ENCODE measurements at places on chromosomes 13 and 19. TPM values are rescaled to one million over a fixed set of nuclear protein-coding genes. Genes with fewer than 3 reads are reported as not detected.

KIR2DL4 gene
- polyA plus RNA-seq: not detected

TUBB4A gene
- polyA plus RNA-seq: 2.3 TPM

ZNF177 gene
- polyA plus RNA-seq: 15.6 TPM

KISS1R gene
- not detected for polyA plus RNA-seq

SIAH3 gene
- 0.15 TPM for polyA plus RNA-seq

MLLT1 gene
- 63.7 TPM for polyA plus RNA-seq

PRSS57 gene
- polyA plus RNA-seq: 0.41 TPM

DIRAS1 gene
- 1.3 TPM for polyA plus RNA-seq

CACNG7 gene
- not detected for polyA plus RNA-seq

THSD1 gene
- polyA plus RNA-seq: 50.0 TPM

- no peak for DNase-seq
Measured at GRCh38 chr19:18119717-18120105, 22.1 kb downstream of the MAST3 start.

GRCh38 chr13:33554919-33555791 lies 262.8 kb upstream of the RFC3 start:
- no peak for DNase-seq

- no peak for DNase-seq
Measured at GRCh38 chr13:31172535-31172934, 10.8 kb upstream of the HSPH1 start.

- DNase-seq: no peak
Measured at GRCh38 chr19:38317104-38317612, 1.4 kb upstream of the YIF1B start.

- no peak for DNase-seq
Measured at GRCh38 chr19:977058-977464, 7.1 kb upstream of the WDR18 start.

GRCh38 chr13:110400786-110401533 lies 93.9 kb downstream of the COL4A2 start:
- DNase-seq: peak; percentile 48

DNA sequence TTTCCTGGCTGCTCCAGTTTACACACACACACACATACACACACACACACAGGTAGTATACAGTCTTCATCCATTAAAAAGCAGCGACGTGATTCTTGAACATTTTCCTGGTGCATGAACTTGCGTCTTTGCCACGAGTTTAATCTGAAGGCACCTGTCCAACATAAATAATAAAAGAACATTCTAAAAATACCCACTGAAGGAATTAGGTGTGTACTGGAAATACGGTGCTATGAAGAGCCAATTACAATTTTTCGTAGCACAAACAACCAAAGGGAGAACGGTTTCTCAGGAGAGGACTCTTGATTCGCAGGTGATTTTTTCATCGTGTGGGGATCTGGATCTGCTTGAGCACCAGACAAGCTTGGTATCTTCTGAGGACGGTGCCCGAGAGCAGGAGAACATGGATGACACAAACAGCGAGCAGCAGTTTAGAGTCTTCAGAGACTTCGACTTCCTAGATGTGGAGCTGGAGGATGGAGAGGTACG lies 61.2 kb downstream of the ZAR1L start:
- no peak for DNase-seq

GRCh38 chr19:1076951-1077350 lies 10.0 kb downstream of the ARHGAP45 start:
- no peak for DNase-seq

GRCh38 chr13:23701636-23702035 lies 131.4 kb downstream of the TNFRSF19 start:
- no peak for DNase-seq

DNA sequence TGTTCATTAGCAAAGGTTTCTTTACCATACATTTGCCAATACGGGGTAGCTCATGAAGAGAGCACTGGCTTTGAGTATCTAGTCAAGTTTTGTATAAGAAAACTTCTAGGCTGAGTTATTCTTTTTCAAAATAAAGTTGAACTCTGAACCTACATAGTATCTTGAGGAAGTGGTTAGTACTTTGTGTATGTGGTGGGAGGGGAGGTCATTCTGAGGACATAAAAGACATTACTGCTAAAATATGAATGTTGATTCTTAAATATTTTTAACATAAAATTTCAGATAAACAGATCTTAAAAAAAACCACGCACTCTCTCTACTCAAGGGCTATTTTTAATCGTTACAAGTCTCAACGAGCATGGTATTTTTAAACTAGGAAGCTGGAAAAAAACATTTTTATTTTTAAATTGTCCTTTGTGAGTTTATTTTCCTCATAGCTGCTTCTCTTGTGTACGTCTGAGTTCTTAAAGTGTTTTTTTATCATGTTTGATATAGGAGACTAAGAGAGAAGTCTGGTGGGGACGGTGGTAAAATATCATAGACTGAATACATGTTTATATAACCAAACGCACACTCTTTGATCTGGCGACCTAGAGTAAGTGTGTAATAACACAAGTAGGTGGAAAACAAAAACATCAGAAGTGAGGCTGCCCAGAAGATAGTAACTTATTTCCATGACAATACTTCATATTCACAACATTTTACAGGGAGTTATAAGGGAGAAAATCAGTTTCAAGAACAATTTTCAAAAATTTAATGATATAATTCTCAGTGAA lies 118.0 kb upstream of the POSTN start:
- no peak for DNase-seq

DNA sequence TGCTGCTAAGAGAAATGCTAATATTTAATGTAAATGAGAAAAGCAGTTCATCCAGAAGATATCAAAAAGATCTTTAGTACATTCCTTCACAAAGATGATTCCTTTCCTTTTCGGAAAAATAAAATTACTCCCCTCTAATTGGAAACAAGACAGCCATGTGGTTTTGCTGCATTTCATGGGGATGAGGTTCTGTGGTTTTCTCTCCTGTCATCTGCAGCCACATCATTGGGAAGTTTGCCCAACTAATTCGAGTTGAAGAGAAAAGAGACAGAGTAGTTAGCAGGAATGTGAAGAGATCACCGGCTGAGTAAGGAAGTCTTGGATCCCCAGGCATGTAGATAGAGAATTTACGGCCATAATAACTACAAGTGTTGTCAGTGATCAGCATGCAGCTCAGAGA lies 122.1 kb downstream of the CYSLTR2 start:
- DNase-seq: no peak

- no peak for DNase-seq
Measured at GRCh38 chr19:48196321-48196763, 25.9 kb downstream of the ZSWIM9 start.

- no peak for DNase-seq
Measured at GRCh38 chr13:20193162-20193906, 596 bp upstream of the GJB2 start.

DNA sequence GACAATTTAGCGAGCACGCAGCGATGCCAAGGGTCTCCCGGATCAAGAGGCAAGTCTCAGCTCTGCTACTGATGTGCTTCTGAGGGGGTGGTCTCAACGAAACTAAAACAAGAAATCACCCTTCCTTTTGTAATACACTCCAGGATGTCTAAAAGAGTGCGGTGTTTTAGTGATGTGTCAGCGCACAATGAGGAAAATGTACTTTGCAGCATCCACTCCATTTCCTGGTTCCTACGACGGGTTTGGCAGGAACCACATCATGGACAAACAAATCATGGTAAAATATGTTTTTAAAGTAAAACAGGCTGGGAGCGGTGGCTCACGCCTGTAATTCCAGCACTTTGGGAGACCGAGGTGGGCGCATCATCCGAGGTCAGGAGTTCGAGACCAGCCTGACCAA lies 154.0 kb upstream of the TSC22D1 start:
- no peak for DNase-seq

DNA sequence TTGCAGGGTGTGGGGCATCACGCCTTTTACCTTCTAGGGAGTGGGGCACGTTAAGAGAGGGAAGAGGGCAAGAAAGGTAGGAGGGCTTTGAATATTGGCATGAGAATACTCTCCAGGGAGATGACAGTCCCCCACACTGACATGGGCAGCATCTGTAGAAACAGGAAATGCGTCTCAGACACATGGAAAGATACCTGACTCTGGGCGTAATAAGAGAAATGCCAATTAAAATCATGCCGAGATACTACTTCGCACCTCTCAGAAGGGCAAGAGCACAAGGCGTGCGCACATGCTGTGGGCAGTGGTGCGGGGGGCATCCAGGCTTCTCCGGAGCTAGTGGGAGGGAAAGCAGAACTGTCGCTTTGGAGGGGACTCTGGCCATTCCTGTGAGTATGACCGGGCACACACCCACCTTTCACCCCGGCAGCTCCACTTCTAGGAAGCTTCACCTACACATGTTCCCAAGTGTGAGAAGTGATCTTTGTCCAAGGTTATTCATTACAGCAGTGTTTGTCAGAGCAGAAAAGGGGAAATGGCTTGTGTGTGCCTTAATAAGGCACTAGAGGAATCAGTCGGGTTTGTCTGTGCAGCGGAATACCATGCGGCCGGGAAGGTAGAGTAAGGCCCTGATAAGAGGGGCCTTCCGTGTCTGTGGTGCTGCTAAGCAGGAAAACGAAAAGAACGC lies 99.5 kb downstream of the SIPA1L3 start:
- DNase-seq: no peak

DNA sequence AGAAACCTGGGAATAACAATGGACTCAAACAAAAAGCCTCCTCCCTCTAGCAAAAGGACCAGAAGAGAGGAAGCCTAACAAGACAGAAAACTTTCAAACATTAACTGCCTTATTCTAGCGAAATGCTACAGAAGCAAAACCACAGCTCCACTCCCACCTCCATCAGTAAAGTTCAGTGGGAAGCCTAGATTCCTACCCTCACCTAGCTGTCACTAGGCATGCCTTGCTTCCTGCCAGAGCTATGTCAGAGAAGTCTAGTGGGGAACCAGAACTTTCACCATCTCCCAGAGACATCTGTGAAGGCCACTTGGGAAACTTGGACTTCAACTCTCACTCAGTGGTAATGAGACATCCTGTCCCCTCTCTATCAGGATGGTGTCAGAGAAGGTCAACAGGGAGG lies 37.1 kb downstream of the DPY19L3 start:
- DNase-seq: no peak

GRCh38 chr13:98208606-98209005 lies 31.5 kb upstream of the RNF113B start:
- DNase-seq: no peak

- DNase-seq: no peak
Measured at GRCh38 chr19:367561-367960, 23.0 kb upstream of the MIER2 start.

- no peak for DNase-seq
Measured at GRCh38 chr19:12720851-12721655, 2.7 kb downstream of the TNPO2 start.

DNA sequence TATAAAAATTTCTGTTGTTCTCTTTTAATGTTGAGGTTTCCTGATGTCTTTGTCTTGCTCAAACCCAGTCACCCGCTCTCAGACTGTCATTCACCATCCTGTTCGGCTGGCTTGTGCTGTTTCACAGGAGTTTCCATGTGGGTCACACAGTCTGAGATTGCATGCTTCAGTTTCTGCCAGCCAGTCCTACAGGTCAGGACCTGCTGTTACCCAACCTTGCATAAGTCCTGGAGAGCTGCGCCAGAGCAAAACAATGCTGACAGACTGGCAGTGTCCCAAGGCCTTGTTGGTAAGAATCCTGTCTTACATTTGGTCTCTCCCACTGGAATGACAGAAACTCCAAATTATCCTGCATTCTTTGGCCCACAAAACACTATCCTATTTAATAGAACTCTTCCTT lies 340.0 kb upstream of the SLITRK5 start:
- DNase-seq: peak; percentile 0

Measured in right lung (tissue), 10 donors.